Right cardiac atrium (tissue), 5 donors: ENCODE measurements at places on chromosomes 3 and 15. TPM values are rescaled to one million over a fixed set of nuclear protein-coding genes. Genes with fewer than 3 reads are reported as not detected.
A peak's percentile ranks its signal among the peaks of the same experiment; 100 is the strongest.

DNA sequence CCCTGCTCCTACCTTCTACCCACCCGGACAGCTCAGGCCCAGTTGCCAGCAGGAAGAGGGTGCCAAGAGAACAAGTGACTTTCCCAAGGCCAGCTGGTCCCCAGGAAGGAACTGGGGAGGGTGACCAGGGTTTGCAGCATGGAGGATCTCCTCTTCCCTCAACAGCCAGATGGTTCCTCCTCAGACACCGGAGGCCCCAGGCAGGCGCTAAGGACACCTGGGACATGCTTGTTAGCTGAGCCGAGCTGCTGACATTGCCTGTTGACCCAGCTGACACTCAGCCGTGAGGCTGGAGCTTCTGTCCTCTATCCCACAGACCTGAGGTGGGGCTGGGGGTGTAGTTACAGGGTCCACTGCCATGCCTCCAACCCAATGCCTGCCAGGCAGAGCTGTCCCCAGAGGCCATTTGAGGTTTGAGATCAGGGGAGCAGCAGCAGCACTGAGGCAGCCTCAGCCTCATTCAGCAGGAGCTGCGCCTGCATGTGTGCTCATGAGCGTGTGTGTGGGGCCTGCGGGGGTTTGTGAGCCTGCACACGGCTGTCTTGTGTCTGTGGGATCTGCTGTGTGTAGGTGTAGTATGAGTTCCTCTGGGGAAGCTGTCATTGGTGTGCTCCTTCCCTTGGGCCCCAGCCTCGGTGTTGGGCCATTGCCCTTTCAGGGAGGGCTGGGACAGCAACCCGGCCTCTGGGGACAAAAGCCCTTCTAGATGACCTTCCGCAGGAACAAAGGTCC lies 7.1 kb downstream of the CPLX3 start:
- DNase-seq: peak; percentile 37

DNA sequence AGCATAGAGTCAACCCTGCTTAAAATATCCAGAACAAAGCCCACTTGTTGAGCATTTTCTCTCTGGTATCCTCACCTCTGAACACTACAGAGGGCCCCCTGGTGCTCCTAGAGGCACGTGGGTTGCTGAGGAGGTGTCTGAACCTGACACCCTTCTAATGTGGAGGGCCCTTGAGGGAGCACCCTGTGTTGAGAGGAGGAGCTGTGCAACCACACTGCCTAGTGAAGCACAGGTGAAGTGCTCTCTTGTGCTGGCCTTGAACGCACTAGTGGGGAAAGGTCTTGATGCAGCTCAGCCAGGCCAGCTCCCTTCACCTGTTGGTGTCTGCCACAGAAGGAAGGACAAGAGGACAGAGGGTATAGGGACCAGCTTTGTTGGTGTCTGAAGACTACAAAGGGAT lies 51.9 kb downstream of the CCK start:
- DNase-seq: no peak

- no peak for DNase-seq
Observed at GRCh38 chr3:169534439-169534838, 129.1 kb downstream of the MECOM start.

GRCh38 chr15:41633609-41634008 lies 26.6 kb upstream of the MGA start:
- DNase-seq: no peak

GRCh38 chr15:88844749-88845386 lies 41.6 kb downstream of the ACAN start:
- DNase-seq: no peak

- DNase-seq: no peak
Observed at GRCh38 chr3:14295801-14296200, 106.6 kb upstream of the SLC6A6 start.

GRCh38 chr3:148922467-148922866 lies 57.4 kb downstream of the CPA3 start:
- DNase-seq: no peak

DNA sequence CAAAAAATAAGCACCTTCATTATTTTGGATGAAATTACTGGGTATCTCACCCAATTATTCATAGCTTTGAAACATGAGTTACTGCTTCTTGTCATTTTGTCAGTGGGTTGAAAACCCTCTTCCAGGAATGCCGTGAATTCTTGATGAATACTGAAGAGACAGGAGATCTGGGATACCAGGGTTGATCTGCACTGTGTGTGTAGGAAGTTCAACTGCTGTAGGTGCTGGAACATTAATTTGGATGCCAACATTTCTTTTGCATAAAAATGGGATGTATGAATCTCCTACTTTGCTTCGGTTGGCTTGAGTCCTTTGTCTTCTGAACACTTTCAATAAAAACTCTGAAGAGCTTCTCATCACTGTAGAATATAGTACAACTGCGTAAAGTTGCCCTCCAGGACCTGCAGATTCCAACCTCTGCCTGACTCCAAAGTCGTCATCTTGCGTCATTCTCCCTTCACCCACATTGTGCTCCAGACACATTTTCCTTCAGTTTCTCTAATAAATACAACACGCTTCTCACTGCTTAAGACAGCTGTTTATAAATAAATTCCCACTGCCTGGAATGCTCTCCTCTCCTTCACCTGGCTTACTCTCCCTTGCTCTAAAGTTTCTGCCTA lies 312.7 kb upstream of the TGFBR2 start:
- no peak for DNase-seq

DNA sequence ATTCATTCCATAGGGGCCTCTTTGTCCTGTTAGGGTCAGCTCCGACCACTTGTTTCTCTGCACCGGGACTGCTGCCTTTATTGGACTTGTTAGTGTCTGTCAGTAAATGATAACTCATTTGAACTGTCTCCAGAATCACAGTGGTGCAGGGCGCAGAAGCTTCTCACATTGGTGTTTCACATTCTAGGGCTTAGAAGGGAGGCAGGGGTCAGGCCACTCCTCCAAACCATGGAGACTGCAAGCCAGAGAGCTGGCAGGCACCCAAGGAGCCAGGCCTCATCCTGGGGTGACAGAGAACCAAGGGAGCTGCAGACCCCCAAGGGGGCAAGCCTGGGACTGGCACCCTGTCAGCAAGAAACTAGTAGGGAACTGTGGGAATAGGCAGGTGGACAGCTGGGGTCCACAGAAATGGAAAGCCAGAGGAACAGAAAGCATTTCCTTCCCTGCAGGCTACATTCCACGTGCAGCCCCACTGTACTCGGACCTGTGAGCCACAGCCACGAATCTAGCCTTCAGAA lies 49.1 kb downstream of the CCNL1 start:
- peak; percentile 75 for DNase-seq

Gene RSRC1
- total RNA-seq: 28.0 TPM
